ENCODE measurements at places on chromosomes 5 and 9. TPM values are rescaled to one million over a fixed set of nuclear protein-coding genes. Genes with fewer than 3 reads are reported as not detected.

Gene ISL1
- total RNA-seq, result 0.49 TPM

Gene CKMT2
- 2.2 TPM for total RNA-seq

Gene HTR1A
- total RNA-seq, result 8.4 TPM

Gene FOXD4L3
- not detected for total RNA-seq

Gene CNTNAP3
- total RNA-seq, result 33.7 TPM

Gene AK8
- total RNA-seq, result 0.49 TPM

Gene ADRA1B
- total RNA-seq, result 0.74 TPM

Gene GLDC
- 14.8 TPM for total RNA-seq

Gene PCDHGA1
- 3.2 TPM for total RNA-seq

Data from temporal lobe (tissue), 4 donors.